DMS53 (cell line): ENCODE measurements at places on chromosomes 7 and 10.

- no peak for DNase-seq
These were observed 7.2 kb upstream of the CACNA2D1 start for GRCh38 chr7:82450759-82451158.

GRCh38 chr10:117590101-117590875 is 47.7 kb downstream of the EMX2 start:
- no peak for DNase-seq

DNA sequence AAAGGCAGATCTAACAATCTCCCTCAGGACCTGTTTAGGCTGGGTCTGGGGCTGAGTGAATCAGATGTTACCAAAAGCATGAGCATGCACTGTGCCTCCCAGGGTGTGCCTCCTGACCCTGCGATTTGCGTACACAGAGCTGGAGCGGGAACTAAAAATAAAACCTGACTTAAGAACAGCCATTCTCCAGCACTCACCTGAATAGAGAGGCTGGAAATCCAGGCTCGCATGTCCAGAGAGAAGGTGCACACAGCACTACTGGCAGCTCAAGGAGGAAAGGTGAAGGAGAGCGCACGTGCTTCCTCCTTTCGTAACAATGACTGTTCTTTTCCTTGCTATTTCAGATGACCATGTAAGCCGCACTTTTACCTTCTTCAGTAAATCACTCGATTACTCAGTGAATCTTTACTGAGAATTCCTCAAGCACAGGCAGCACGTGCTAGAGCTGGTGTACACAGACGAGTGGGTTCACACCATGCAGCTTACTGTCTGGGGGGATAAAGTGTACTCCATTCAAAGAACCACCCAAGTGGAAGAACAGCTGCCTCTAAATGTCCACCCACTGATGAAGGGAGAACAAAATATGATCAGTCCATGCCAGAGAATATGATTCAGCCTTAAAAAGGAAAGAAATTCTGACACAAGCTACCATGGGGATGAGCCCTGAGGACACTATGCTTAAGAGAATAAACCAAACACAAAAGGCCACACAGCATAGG is 45.6 kb downstream of the SFMBT2 start:
- no peak for DNase-seq

DNA sequence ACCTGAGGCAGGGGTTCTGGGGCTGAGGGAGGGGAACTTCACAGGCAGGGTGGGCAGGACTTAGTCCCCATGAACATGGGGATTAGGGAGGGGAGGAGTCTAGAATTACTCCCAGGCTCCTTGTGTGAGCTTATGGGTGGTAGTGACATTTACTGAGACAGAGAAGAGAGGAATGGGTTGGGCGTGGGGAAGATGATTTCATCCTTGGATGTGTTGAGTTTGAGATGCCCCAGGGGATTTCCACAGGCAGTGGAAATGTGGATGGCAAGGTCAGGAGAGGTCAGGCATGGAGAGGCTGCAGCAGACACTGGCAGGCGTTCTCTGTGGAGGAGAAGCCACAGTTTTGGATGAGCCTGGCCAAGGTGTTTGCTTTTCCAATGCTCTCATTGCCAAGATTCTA is 26.4 kb upstream of the GSDME start:
- DNase-seq, result no peak

GRCh38 chr7:121634356-121634755 is 238.2 kb upstream of the FAM3C start:
- no peak for DNase-seq

- no peak for DNase-seq
These were observed 188.2 kb downstream of the PTPN20 start for GRCh38 chr10:47099474-47099873.

- no peak for DNase-seq
These were observed 819 bp downstream of the UNCX start for GRCh38 chr7:1233333-1234048.
